Midbrain (tissue), 1 donor: ENCODE measurements at places on chromosomes 16 and 17.

DNA sequence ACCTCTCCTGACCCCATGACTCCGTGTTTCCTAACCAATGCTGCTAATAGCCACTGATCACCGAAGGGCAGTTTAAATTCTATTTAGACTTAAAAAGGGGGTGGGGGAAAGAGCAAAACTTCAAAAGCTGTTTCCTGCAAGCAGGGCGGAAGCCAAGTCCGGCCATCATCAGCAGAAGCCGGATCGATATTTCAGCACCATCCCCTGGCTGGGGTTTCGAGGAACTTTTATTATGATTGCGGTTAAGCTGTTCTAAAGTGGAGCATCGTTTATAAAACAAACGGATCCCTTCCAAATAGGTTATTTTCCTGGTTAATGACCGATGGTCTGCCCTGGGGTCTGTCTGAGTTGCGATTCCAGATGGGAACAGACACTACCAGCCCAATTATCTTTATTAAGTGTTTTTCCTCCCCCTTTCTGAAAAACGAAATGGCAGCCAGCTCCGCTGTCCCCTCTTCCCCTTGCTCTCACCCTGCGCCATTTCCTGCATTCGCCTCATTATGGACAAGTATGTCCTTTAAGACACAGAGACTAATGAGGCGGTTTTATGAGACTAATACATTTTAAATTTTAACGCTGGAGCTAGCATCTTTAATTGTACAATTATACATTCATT lies 76.1 kb upstream of the IRX3 start:
- DNase-seq: no peak

DNA sequence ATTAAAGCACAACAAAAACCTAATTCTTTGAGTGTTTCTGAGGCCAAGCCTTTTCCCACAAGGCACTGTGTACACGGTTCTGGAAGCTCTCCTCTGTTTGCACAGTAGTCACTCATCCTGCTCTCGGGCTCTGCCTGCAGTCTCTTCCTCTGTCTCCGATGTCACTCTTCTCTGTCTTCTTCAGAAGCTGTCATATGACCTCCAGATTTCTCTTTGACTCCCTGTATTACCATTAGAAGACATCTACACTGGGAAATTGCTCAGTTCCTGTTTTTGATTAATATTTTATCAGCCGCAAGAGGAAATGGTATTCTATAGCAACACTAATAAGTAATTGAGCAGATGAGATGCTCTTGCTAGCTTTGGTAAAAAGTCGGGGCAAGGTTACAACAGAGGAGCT lies 422.9 kb downstream of the WWOX start:
- no peak for DNase-seq

DNA sequence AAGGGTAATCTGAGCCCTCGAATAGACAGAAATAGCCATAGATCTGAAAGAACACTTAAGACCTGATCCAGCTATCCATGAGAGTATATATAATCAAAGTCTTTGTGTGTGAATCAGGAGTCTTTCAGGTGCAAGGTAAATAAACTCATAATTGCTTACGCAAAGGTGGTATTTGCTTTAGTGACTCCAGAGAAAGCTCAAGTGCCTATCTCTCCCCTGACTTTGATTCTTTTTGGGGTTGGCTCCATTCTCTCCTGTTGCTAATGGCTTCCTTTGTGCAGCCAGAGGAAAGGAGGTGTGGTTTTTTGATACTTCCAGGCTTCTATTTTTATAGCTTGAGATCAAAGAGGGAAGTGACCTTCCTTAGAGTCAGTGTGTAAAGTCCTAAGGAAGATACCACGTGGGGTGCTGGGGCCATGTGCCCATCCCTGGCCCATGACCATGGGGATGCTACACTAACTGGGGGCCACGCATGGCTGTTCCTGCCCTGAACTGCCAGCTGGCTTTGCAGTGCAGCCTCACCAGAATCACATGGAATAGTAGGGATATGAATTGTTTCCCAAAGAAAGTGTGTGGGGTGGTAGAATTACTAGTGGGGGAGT lies 45.8 kb downstream of the TENT4B start:
- DNase-seq: no peak

- DNase-seq: no peak
These were observed 40.9 kb downstream of the ZZEF1 start for GRCh38 chr17:4101759-4102405.

- no peak for DNase-seq
These were observed 93.9 kb downstream of the HAPSTR1 start for GRCh38 chr16:9185381-9185780.

- DNase-seq: no peak
These were observed 9.2 kb downstream of the SYCE1L start for GRCh38 chr16:77208382-77208781.

- DNase-seq: no peak
These were observed 4.3 kb downstream of the KRT37 start for GRCh38 chr17:41420134-41420533.

- no peak for DNase-seq
These were observed 49.1 kb downstream of the HNF1B start for GRCh38 chr17:37695726-37696125.

DNA sequence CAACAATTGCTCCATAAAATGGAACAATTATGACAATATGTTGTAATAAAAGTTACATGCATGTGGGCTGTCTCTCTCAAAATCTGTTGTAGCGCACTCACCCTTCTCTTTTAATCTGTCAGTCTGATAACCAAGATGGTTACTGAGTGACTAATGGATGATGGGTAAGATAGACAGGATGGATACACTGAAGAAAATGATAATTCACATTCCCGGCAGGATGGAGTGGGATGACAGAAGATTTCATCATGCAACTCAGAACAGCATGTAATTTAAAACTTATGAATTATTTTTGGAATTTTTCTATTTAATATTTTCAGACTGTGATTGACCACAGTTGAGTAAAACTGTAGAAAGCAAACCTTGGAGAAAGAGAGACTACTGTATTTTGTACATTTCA lies 30.5 kb downstream of the CDH13 start:
- no peak for DNase-seq

- DNase-seq: no peak
These were observed 87.2 kb downstream of the TBC1D16 start for GRCh38 chr17:79948406-79948944.

DNA sequence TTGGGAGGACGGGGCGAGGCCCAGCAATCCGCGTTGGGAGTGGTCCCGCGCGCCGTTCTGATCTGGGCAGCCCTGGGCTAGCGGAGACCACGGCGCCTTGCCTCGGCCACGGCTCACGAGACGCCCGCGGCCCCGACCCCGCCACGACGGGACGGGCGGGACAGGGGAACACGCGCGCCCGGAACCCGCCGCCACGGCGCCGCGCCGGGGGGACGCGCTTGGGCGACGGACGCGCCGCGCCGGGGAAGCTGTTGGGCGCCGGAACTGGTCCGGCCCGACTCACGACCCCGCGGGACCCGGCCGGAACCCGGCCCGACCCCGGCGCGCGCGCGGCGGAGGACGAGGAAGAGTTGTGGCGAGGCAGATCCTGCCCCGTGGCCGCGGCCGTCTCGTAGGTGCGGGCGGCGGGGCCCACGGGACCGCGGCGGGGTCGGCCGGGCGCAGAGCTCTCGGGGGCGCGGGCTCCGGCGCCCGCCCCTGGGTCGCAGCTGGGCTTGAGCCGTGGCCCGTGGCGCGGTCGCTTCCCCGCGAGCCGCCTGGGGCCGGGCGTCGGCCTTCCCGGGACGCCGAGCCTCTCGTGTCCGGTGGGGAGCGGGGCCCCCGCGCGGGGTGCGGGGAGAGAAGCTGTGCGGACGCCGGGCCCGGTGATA lies at the start of gene ACSF3:
ACSF3 (plus strand) TSS at position 251 of the 650 bp plus-strand sequence. CDS start 6,830 bp downstream, outside the sequence.
- DNase-seq: peak; percentile 57

DNA sequence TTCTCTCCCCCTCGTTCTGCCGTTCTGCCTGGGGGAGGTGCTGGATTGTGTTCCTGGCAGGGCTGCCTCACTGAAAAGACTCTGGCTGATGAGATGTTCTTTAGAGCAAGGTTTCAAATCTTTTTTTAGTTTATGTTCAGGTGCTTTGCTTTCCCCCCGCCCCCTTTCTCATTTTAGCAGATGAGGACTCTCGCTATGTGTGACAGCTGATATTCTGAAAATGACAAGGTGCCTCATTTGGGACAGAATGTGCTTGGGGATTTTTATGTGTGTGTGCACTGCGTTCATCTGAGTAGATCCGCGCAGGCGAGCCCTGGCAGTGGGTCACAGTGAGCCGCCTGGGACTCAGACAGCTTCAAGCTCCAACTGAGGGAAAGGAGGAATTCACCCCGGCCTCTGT lies 205.9 kb downstream of the HS3ST4 start:
- no peak for DNase-seq

- DNase-seq: no peak
These were observed 82.3 kb downstream of the ARHGAP23 start for GRCh38 chr17:38510421-38511149.

DNA sequence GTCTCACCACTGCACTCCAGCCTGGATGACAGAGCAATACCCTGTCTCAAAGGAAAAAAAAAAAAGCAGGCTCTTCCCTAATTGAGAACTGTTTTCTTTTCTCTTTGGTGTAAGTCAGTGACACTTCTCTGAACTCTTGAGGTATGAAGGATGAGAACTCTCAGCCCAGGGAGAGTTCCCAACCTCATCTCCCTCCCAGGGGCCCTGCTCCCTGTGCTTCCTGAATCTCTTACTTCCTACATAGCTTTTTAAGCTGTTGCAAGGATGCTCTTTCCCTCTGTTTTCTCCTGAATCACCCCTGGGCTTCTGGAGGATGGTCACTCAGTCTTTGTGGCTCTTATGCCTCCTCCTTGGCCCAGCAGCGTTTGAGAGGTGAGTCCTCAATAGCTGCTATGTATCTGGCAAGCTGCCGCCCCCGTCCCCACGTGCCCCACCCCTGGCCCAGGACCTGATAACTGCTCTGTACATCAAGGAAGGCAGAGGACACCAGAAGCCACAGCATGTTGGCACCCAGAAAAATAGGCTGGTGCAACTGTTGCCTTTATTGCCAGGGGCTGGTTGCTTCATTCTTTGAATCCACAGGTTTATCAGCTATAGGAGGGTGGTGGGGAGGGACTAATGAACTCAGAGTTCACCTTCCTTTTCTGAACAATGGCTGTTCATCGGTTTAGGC lies 24.0 kb downstream of the IGF2BP1 start:
- no peak for DNase-seq

- DNase-seq: peak; percentile 41
These were observed 21.2 kb downstream of the PEMT start for GRCh38 chr17:17570140-17570797.

- no peak for DNase-seq
These were observed 38.6 kb upstream of the SLFN13 start for GRCh38 chr17:35486920-35487732.

GRCh38 chr17:16879686-16880085 lies 92.2 kb downstream of the TNFRSF13B start:
- DNase-seq: no peak

GRCh38 chr16:79621027-79621426 lies 20.5 kb upstream of the MAF start:
- no peak for DNase-seq

DNA sequence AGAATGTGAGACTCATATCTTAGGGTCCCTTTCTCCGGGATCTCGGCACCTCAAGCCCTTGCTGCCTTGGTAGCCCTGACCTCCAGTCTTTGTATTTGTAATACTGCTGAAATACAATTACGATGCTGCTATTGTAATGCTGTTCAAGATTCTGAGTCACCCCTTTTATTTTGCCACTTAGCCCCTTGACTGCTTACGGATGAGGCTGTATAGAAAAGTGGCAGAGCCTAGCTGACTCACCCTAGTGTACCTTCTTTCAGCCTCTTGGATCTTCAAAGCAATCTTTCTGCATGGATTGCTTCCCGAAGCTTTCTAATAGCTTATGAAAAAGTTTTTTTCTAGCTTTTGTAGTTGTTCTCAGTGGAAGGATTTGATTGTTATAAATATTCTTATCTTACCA lies 187.9 kb downstream of the KCNJ2 start:
- no peak for DNase-seq

- DNase-seq: no peak
These were observed 9.1 kb downstream of the SHISA6 start for GRCh38 chr17:11250161-11250560.

GRCh38 chr16:68086860-68087268 lies 1.7 kb downstream of the NFATC3 start:
- DNase-seq: no peak

DNA sequence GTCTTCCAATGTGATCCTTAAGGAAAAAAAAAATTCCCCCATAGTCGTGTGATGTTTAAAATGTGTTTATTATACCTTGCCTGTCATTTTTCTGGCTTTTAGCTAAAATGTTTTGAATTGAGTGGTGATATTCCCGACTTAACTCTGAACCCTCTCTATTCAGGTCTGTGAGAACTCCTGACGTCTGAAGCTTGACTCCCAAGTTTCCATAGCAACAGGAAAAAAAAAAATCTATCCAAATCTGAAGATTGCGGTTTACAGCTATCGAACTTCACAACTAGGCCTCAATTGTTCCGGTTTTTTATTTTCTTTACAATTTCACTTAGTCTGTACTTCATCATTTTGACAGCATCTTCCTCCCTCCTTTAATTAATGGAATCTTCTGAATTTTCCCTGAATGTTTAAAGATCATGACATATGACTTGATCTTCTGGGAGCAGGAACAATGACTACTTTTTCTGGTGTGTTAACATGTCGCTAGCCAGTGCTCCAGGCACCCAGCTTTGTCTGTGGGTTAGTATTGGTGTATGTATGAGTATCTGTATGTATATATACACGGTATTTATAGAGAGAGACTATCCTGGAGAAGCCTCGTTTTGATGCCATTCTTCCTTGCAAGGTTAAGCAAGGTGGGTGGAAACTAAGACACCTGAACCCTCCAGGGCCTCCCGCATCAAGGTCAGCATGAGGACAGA lies 12.8 kb upstream of the HSBP1 start:
- DNase-seq: no peak

DNA sequence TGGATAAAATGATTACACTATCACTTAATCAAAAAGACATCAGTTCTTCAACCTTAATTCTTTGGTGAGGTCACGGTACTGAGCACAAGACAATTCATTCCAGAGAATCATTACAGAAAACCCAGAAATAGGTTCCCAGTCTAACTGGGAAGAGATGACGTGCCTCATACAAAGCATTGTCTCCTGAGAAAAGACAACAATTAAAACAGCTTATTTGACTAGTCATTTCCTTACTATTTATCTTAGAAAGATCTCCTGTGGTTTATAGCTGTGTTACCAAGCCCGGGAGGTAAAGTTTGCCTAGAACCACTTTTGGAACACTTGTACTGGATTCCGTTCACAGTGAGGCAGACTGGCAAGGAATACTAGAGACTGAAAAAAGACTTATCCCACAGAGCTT lies 5.1 kb downstream of the PHF12 start:
- DNase-seq: no peak

DNA sequence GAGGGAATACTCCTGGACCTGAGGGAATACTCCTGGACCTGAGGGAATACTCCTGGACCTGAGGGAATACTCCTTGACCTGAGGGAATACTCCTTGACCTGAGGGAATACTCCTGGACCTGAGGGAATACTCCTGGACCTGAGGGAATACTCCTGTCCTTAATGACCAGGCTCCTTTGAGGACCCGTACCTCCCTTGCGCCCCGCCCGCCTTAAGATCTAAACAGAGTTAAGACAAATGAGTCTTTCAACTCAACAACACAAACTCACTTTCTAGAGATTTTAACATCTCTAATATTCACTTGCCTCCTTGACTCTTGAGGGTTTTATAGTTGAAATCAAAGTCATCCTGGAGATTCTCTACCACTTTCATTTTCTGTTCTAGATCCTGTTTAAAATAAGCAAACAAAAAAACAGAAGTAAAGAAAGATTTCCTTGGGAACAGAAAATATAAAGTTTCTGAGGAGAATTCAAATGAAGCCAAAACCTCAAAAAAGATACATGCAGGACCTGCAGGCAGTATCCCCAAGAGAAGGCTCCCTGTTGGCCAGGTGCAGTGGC lies 49.7 kb downstream of the STAT3 start:
- DNase-seq: no peak

- no peak for DNase-seq
These were observed 5.1 kb downstream of the KIF18B start for GRCh38 chr17:44942456-44942855.

GRCh38 chr17:62778990-62779681 lies 29.0 kb downstream of the MARCHF10 start:
- DNase-seq: no peak
